Sigmoid colon (tissue), 7 donors: ENCODE measurements at places on chromosomes 2 and 18. TPM values are rescaled to one million over a fixed set of nuclear protein-coding genes. Genes with fewer than 3 reads are reported as not detected.

GRCh38 chr2:36173760-36174404, 181.7 kb upstream of the CRIM1 start:
- no peak for DNase-seq

- no peak for DNase-seq
These were observed 27.8 kb upstream of the XDH start for GRCh38 chr2:31442376-31442775.

DNA sequence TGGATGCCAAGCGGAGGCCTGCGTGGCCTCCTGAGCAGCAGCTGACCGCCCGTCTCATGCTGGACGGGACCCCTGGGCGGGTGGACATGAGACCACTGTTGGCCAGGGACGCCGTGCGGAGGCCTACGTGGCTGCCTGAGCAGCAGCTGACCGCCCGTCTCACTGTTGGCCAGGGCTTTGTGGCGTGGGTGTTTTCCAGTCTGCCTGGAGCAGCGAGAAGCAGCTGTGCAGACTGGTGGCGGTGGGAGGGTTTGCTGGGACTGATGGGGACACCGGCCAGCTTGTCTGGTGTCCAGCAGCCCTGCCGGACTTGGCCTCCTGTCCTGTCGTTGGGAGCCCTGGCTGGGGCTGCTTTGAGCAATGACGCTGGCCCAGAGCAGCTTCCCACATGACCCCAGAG, 5.8 kb upstream of the D2HGDH start:
- DNase-seq, result no peak

MOGAT1 gene
- not detected for polyA plus RNA-seq
